ENCODE measurements at places on chromosomes 3 and 15. TPM values are rescaled to one million over a fixed set of nuclear protein-coding genes. Genes with fewer than 3 reads are reported as not detected.
A peak's percentile ranks its signal among the peaks of the same experiment; 100 is the strongest.

DNA sequence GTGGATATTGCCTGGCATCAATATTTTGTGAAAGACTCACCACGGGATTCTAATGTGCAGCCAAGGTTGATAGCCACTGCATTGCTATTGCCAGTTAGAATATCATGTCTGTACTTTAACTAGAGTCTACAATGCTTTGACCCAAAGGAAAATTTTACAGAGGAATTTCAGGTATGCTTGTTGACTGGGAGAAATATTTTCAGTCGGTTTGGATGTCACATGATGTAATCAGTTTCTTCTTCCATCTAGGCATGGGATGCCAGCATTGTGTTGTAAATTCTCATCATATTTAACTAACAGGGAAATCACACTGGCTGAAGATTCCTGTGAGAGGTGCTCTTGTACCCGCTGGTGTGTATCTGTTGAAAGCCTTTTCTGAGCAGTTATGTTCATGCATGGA lies 508.9 kb upstream of the ADAMTS9 start:
- no peak for DNase-seq

GRCh38 chr3:40899286-40899712 lies 300.0 kb upstream of the CTNNB1 start:
- no peak for DNase-seq

GRCh38 chr3:170867143-170867937 lies 2.7 kb downstream of the RPL22L1 start:
- no peak for DNase-seq

DNA sequence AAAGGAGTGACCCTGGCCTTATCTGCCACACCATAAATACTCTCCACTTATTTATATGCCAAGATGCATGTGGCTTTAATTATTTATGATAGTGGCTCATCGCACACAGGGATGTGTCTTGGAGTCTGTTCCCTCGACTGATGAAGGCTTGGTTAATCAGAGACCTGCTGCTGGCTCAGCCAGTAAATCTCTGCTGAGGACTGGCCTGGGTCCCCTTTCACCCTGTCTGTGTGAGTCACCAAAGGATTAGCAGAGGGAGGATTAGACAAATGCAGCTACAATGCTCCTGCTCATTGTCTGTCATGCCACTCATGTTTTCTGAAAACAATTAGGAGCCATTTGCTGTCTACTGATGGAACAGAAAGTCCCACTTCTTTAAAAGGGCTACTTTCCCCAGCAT lies 226.8 kb downstream of the NTRK3 start:
- no peak for DNase-seq

DNA sequence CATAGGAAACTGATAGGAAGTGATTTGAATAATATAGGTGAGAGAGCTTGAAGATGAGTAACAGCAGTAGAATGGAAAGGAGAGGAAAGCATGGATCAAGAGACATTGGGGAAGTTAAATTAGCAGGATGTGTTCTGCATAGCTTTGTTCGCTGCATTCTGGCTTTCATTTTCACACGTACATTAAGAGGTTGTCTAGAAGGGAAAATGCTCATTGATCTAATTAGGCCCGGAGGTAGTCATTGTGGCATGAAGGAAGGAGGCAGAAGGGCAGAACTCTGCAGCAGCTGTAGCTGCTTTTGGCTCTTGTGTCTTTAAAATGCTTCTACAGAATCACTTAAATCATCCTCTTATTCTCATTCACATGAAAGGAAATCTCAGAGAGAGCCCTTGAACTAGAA lies 40.3 kb downstream of the KCNAB1 start:
- no peak for DNase-seq

The DNAJA4 gene
- 39.6 TPM for total RNA-seq

The RHOV gene
- total RNA-seq = 3.7 TPM

- DNase-seq = peak; percentile 4
These were observed 31.7 kb downstream of the PSTPIP1 start for GRCh38 chr15:77026501-77027110.

- DNase-seq = peak; percentile 41
These were observed at the start of gene SHC4 for GRCh38 chr15:48963524-48964113. Gene SHC4 (minus strand): TSS chr15:48963919. CDS start chr15:48963015, 904 bp downstream.
